Spinal cord (tissue), 10 donors: ENCODE measurements at places on chromosomes 16 and 17. TPM values are rescaled to one million over a fixed set of nuclear protein-coding genes. Genes with fewer than 3 reads are reported as not detected.

DNA sequence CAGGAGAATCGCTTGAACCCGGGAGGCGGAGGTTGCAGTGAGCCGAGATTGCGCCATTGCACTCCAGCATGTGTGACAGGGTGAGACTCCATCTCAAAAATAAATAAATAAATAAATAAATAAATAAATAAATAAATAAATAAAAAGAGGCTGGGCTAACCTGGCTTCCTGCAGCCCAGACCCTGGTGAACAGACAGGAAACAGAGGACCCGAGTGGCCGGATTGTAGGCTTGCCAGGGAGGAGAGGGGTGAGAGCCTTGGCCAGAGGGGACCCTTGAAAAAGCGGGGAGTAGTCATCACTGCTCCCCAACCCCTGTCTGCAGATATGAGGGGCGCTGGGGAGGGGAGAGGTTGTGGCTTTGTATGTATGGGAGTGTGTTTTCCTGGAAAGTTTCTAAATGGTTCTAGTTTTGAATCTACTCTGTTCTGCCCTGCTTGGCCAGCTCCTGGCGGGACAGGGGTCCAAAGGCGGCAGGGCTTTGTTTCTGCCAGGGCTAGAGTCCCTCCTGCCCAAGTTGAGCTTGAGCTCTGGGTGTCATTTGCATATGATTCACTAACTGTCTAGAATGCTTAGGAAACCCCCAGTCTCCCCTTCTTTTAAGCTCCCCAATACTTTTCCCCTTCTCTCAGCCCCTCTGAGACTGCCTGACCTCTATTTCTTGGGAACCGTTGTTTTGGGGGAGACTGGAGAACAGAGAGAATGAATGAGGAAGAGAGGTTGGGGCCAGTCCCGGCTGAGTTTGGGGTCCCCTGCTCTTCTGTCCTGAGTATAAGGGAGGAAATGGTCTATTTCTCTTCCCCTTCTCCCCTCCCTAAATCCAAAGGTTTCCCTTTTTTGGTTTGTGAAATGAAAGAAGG is 16.4 kb downstream of the RARA start:
- H3K36me3 ChIP-seq: peaks cover 13% of the 10 kb centered on the region
- peaks cover 83% of the 10 kb centered on the region for H3K4me1 ChIP-seq
- no peaks in the 10 kb centered on the region for H3K27me3 ChIP-seq
- no peak overlapping the region for H3K27ac ChIP-seq
- no peak overlapping the region for H3K4me3 ChIP-seq
- DNase-seq: no peak

Gene CNGB1
- total RNA-seq: 6.5 TPM

- no peak overlapping the region for H3K4me3 ChIP-seq
- H3K36me3 ChIP-seq: no peaks in the 10 kb centered on the region
- no peaks in the 10 kb centered on the region for H3K27me3 ChIP-seq
- peaks cover 9% of the 10 kb centered on the region for H3K4me1 ChIP-seq
- no peak overlapping the region for H3K27ac ChIP-seq
- no peak for DNase-seq
These were observed 15.5 kb upstream of the RBFOX3 start for GRCh38 chr17:79626156-79626890.

DNA sequence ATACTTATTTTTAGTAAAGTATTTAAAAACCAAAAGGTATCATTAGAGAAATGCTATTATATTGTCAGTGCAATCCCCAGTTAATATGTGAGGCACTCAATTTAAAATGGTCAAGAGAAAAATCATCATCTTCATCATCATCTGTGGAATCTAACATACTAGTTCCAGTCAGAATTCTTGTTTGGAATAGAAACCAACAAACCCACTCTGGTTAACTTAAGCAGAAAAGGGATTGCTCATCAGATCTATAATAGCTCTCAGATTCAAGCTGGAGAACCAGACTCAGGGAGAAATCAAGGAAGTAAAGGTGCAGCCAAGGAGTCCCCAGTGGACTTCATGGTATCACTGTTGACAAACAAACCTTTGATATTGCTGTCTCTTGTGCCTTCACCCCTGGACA is 43.7 kb upstream of the KCNJ16 start:
- no peak overlapping the region for H3K4me3 ChIP-seq
- H3K27me3 ChIP-seq: no peaks in the 10 kb centered on the region
- H3K4me1 ChIP-seq: no peaks in the 10 kb centered on the region
- H3K36me3 ChIP-seq: no peaks in the 10 kb centered on the region
- DNase-seq: no peak

- H3K36me3 ChIP-seq: no peaks in the 10 kb centered on the region
- DNase-seq: no peak
- H3K4me3 ChIP-seq: no peak overlapping the region
- no peaks in the 10 kb centered on the region for H3K4me1 ChIP-seq
- H3K27ac ChIP-seq: no peak overlapping the region
These were observed 99.7 kb upstream of the RBL2 start for GRCh38 chr16:53334581-53334980.

DNA sequence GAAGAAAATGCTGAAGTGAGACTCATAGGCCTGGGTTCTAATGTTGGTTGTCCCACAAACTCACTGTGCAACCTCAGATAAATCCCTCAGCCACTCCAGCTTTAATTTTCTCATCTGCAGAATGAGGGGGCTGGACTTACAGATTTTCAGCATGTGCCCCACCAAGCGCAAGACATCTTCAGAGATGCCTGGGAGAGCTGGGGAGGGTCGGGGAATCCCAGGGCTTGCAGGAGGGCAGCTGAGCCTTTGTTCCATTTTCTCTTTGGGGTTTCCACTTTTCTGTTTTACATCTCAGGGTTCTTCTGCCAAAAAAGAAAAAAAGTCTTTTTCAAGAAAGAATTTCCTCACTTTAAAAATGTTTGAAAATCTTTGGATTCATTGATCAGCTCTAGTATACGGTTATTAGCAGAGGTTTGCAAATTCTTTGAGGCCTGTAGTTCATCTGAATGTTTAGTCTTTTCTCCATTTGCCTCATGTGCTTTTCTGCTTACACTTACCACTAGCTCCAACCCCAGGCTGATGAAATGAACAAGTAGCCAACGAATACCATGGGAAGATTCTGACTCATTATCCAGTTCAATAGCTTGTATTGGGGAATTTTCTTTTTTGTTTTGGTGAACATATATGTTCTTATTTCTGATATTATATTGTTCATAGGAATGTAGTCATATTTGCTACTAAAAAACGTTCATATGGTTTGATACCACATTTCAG is 56.4 kb downstream of the CHD9 start:
- H3K36me3 ChIP-seq: no peaks in the 10 kb centered on the region
- H3K27me3 ChIP-seq: no peaks in the 10 kb centered on the region
- no peak overlapping the region for H3K27ac ChIP-seq
- no peak for DNase-seq
- H3K4me1 ChIP-seq: no peaks in the 10 kb centered on the region

Gene FADS6
- 5.1 TPM for total RNA-seq

- H3K4me1 ChIP-seq: no peaks in the 10 kb centered on the region
- no peak overlapping the region for H3K4me3 ChIP-seq
These were observed 37.8 kb upstream of the KDM8 start for GRCh38 chr16:27165576-27165975.

Gene ADAD2
- total RNA-seq: 0.20 TPM

- DNase-seq: no peak
- H3K27me3 ChIP-seq: no peaks in the 10 kb centered on the region
- H3K4me1 ChIP-seq: peaks cover 7% of the 10 kb centered on the region
- H3K36me3 ChIP-seq: peaks cover 9% of the 10 kb centered on the region
These were observed 18.0 kb upstream of the SLC16A5 start for GRCh38 chr17:75069783-75070182.

- H3K27ac ChIP-seq: no peak overlapping the region
- H3K27me3 ChIP-seq: no peaks in the 10 kb centered on the region
- no peak overlapping the region for H3K4me3 ChIP-seq
- no peaks in the 10 kb centered on the region for H3K4me1 ChIP-seq
These were observed 24.8 kb upstream of the KDM6B start for GRCh38 chr17:7809086-7809790.

GRCh38 chr17:35063514-35064223 is at the start of gene RFFL:
RFFL (minus strand) TSS chr17:35063707; CDS start chr17:35026553, 37,154 bp downstream.
- peaks cover 4% of the 10 kb centered on the region for H3K4me1 ChIP-seq
- H3K36me3 ChIP-seq: no peaks in the 10 kb centered on the region
- H3K27me3 ChIP-seq: no peaks in the 10 kb centered on the region
- H3K4me3 ChIP-seq: no peak within 1 kb of the TSS
- no peak for DNase-seq

- H3K4me3 ChIP-seq: no peak overlapping the region
- H3K4me1 ChIP-seq: peaks cover 3% of the 10 kb centered on the region
- H3K27ac ChIP-seq: no peak overlapping the region
- H3K36me3 ChIP-seq: no peaks in the 10 kb centered on the region
- no peaks in the 10 kb centered on the region for H3K27me3 ChIP-seq
These were observed 170.6 kb downstream of the GSG1L start for GRCh38 chr16:27892879-27893278.

DNA sequence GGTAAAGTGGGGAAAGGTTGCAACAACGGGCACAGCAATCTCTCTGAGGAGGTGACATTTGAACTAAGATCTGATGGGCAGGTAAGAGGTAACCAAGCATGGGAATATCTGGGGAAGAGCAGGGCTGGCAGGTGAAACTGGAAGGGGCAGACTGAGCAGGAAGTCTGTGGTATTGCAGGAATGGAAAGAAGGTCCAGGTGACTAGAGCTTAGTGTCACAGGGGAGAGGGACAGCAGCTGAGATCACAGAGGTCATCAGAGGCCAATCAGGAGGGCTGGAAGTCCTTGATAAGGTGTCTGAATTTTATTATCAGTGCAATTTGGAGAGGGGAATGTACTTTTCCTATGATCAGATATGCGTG is 73.3 kb upstream of the DHX40 start:
- H3K4me3 ChIP-seq: no peak overlapping the region
- no peak for DNase-seq
- no peaks in the 10 kb centered on the region for H3K27me3 ChIP-seq
- no peaks in the 10 kb centered on the region for H3K36me3 ChIP-seq
- no peak overlapping the region for H3K27ac ChIP-seq

- H3K27me3 ChIP-seq: no peaks in the 10 kb centered on the region
- peaks cover 29% of the 10 kb centered on the region for H3K36me3 ChIP-seq
- no peak overlapping the region for H3K27ac ChIP-seq
- H3K4me3 ChIP-seq: no peak overlapping the region
- no peak for DNase-seq
- no peaks in the 10 kb centered on the region for H3K4me1 ChIP-seq
These were observed 8.8 kb downstream of the SLC9A5 start for GRCh38 chr16:67257486-67258160.

DNA sequence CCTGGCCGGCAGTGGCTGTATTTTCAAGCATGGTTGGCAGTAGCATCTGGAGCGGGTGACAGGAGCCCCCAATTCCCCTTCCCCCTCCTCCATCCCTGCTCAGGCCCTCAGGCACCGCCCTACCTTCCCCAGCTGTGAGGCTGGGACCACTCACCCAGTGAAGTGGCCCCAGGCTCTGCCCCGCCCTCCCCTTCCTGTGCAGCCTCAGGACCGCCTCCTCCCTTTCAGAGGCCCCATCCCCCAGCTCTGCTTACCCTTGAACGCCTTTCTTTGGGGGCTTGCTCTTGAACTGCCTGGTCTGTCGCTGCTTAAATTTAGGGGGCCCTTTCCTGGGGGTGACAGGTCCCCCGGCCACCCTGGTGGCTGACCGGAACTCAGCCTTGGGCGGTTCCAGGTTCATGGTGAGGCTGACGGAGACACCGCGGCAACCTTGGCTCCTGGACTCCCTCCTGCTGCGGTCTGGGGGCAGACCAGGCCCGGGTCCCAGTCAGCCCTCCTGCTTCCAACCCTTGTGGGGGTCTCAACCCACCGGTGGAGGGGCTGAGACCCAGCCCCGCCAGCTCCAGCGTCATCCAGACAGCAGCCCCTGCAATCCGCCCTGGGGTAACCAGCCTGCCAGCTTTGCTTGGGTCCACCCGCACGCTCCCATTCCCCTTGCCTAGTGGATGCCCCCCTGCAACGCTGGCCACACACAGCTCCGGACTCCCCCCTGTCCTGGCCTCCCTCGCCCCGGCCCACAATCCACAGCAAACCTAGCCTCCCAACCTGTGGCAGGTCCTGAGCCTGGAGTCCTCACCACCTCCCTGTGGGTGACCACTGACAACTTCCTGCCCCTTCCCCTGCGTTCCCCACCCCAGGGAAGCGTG is 3.2 kb downstream of the PDE6G start:
- H3K4me3 ChIP-seq: no peak overlapping the region
- H3K27ac ChIP-seq: no peak overlapping the region
- peaks cover 8% of the 10 kb centered on the region for H3K4me1 ChIP-seq

- no peak for DNase-seq
- H3K4me3 ChIP-seq: no peak overlapping the region
- H3K27ac ChIP-seq: no peak overlapping the region
- H3K4me1 ChIP-seq: peaks cover 36% of the 10 kb centered on the region
These were observed 300.6 kb downstream of the SOX9 start for GRCh38 chr17:72421128-72422092.

- H3K4me1 ChIP-seq: peaks cover 4% of the 10 kb centered on the region
- no peak for DNase-seq
- no peak overlapping the region for H3K27ac ChIP-seq
- H3K36me3 ChIP-seq: no peaks in the 10 kb centered on the region
These were observed 5.5 kb upstream of the RDM1 start for GRCh38 chr17:35936063-35936462.

Gene CDC6
- total RNA-seq: 10.3 TPM

DNA sequence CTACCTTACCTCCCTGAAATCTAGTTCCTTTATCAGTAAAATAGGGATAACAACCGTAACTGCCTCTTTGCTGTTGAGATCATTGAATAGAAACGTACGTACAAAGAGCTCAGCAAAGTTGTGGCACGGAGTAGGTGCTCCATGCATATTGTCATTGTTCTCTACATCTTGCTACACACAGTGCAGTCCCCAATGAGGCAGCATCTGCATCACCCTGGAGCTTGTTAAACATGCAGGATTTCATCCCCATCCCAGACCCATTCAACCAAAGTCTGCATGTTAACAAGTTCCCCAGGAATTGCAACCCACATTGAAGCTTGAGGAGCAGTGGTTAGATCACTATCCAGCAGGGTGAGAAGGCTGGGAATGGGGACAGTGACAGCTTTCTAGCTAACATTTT is 33.7 kb upstream of the CCL2 start:
- H3K4me3 ChIP-seq: no peak overlapping the region
- no peak overlapping the region for H3K27ac ChIP-seq
- H3K36me3 ChIP-seq: no peaks in the 10 kb centered on the region
- no peaks in the 10 kb centered on the region for H3K4me1 ChIP-seq
- no peaks in the 10 kb centered on the region for H3K27me3 ChIP-seq

DNA sequence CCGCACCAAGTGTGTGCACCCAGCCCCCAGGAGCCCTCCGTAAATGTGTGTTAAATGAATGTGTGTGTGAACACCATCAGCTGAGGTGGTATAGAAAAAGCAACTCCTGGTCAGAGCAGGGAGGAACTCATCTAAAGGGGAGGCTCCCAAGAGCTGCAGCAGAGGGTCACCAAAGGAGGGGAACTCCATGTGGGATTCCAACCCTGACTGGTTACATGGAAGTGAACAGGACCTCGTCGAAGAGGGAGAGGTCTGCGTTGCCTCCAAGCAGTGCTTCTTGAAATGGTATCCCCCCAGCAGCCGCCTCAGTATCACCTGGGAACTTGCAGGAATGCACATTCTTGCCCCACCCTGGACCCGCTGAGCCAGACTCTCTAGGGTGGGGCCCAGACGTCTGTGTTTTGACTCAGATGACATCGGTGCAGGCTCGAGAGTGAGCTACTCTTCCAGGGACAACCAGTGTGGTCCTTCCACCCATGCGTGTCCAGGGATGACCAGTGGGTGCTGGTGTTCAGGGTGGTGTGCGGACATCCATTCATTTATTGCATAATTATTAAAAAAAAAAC is 30.8 kb downstream of the ADCY9 start:
- peaks cover 25% of the 10 kb centered on the region for H3K4me1 ChIP-seq
- no peak overlapping the region for H3K4me3 ChIP-seq
- DNase-seq: no peak
- no peaks in the 10 kb centered on the region for H3K27me3 ChIP-seq
- H3K27ac ChIP-seq: no peak overlapping the region

Gene CPNE7
- 9.9 TPM for total RNA-seq

- H3K4me1 ChIP-seq: no peaks in the 10 kb centered on the region
- no peaks in the 10 kb centered on the region for H3K36me3 ChIP-seq
- peaks cover 10% of the 10 kb centered on the region for H3K27me3 ChIP-seq
These were observed 33.1 kb upstream of the C16orf78 start for GRCh38 chr16:49340466-49340865.
